ENCODE measurements at places on chromosomes 11 and 22.
A peak's percentile ranks its signal among the peaks of the same experiment; 100 is the strongest.

- H3K4me3 ChIP-seq = no peak overlapping the region
- no peaks in the 10 kb centered on the region for H3K4me1 ChIP-seq
- H3K27me3 ChIP-seq = peaks cover 27% of the 10 kb centered on the region
These were observed 64.2 kb downstream of the KREMEN1 start for GRCh38 chr22:29136782-29137700.

DNA sequence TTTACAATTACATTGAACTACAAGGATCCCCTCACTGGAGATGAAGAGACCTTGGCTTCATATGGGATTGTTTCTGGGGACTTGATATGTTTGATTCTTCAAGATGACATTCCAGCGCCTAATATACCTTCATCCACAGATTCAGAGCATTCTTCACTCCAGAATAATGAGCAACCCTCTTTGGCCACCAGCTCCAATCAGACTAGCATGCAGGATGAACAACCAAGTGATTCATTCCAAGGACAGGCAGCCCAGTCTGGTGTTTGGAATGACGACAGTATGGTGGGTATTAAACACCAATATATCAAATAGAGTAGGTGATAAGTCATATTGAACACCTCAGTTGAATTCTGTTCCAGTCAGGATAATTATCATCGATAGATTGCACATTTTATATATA, 4.4 kb downstream of the FBXO7 start:
- no peak for DNase-seq
- no peak overlapping the region for H3K4me3 ChIP-seq
- H3K36me3 ChIP-seq = peaks cover 5% of the 10 kb centered on the region
- no peaks in the 10 kb centered on the region for H3K27me3 ChIP-seq

DNA sequence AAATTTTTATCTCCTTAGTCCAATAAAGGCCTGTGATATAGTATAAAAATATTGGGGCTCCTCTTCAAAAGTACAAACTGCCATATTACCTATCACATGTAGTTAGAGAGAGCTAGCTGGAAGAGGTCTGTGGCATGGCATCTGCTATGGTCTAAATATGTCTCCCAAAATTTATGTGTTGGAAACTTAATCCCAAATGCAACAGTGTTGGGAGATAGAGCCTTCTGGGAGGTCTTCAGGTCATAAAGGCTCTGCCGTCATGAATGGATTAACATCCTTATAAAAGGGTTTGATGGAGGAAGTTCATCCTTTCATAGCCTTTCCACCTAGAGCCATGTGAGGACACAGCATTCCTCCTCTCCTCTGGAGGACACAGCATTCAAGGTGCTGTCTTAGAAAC, 105.4 kb downstream of the RELT start:
- no peak overlapping the region for H3K27ac ChIP-seq
- no peak for DNase-seq
- H3K36me3 ChIP-seq = no peaks in the 10 kb centered on the region
- no peaks in the 10 kb centered on the region for H3K4me1 ChIP-seq
- no peaks in the 10 kb centered on the region for H3K27me3 ChIP-seq

DNA sequence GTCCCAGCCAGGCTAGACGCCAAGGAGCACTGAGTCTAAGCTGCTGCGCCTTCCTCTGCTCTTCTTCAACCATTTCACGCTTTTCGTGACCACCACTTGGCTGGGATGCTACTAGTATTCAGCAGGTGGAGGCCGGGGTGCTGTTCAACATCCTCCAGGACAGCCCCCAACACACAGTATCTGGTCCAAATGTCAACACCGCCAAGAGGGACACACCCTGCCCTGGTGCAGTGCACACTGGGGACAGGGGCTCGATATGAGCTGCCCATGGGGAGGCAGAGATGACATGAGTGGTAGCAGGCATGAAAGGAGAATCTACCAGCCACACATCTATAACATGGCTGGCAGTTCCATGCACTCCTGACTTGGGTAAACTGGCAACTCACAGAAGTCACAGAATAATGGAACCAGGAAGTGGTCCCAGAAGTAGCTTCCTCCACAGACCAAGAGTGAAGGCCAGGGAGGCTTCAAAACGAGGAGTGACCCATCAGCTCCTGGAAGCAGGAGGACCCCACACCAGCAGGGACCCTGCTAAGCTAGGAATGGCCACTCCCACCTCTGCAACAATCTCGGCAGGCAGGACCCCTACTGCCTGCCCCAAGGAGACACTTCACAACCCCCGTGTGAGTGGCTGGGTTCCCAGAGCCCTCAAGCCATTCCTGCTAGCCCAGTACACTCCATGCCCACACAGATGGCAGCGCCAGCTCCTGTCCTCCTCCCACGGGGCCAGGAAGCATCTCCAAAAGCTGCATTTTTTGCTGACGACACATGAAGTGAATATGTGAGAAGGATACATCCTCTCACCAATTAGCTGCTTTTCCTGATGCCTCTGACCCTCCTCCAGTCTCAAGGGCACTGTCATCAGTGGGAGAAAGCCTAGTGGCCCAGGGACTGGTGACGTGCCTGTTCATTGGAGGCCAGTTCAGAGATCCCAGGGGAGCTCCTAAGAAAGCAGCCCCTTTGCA, 78.8 kb downstream of the DGCR2 start:
- H3K4me3 ChIP-seq = no peak overlapping the region
- H3K27me3 ChIP-seq = no peaks in the 10 kb centered on the region
- no peak for DNase-seq
- H3K27ac ChIP-seq = no peak overlapping the region
- peaks cover 35% of the 10 kb centered on the region for H3K36me3 ChIP-seq
- no peaks in the 10 kb centered on the region for H3K4me1 ChIP-seq

GRCh38 chr11:14075118-14076078, 112.9 kb downstream of the SPON1 start:
- no peaks in the 10 kb centered on the region for H3K27me3 ChIP-seq
- peak overlapping the region; percentile 48 for H3K27ac ChIP-seq
- peak; percentile 43 for DNase-seq
- peaks cover 48% of the 10 kb centered on the region for H3K4me1 ChIP-seq

- H3K27me3 ChIP-seq = peaks cover 3% of the 10 kb centered on the region
- no peaks in the 10 kb centered on the region for H3K36me3 ChIP-seq
- no peak overlapping the region for H3K4me3 ChIP-seq
- H3K4me1 ChIP-seq = no peaks in the 10 kb centered on the region
These were observed 197.7 kb upstream of the CTSC start for GRCh38 chr11:88535266-88535665.

GRCh38 chr11:27557226-27557625, 50.7 kb upstream of the LIN7C start:
- no peak for DNase-seq
- no peaks in the 10 kb centered on the region for H3K27me3 ChIP-seq
- H3K4me1 ChIP-seq = no peaks in the 10 kb centered on the region
- no peak overlapping the region for H3K27ac ChIP-seq

GRCh38 chr11:101726988-101727387, 143.2 kb upstream of the TRPC6 start:
- H3K36me3 ChIP-seq = no peaks in the 10 kb centered on the region
- H3K4me1 ChIP-seq = no peaks in the 10 kb centered on the region
- no peaks in the 10 kb centered on the region for H3K27me3 ChIP-seq
- DNase-seq = no peak
- H3K27ac ChIP-seq = no peak overlapping the region

GRCh38 chr11:117189191-117189940, 9.8 kb upstream of the TAGLN start:
- no peak overlapping the region for H3K27ac ChIP-seq
- no peaks in the 10 kb centered on the region for H3K27me3 ChIP-seq
- H3K4me1 ChIP-seq = no peaks in the 10 kb centered on the region
- DNase-seq = no peak
- no peak overlapping the region for H3K4me3 ChIP-seq

DNA sequence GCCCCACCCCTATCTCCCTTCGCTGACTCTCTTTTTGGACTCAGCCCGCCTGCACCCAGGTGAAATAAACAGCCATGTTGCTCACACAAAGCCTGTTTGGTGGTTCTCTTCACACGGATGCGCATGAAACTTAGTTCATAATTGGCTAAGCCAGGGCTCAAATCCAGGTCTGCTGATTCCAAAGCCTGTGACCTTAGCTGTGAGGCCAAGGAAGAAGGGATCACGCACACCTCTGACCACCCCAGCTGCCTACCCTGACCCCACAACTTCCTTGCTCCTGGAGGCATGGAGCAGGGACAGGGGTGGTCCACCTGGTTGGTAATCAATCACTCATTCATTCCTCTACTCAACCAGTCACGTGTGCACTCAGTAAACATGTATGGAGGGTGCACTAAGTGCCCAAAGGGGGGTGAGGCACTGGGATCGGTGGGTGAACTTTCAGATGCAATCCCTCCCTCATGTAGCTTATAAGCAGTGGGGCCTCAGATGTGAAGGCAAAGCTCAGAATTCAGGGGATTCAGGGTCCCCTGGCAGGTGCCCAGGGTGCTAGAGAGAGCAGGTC, 10.3 kb downstream of the FXYD2 start:
- peak overlapping the region; percentile 88 for H3K27ac ChIP-seq
- no peaks in the 10 kb centered on the region for H3K36me3 ChIP-seq
- H3K27me3 ChIP-seq = peaks cover 4% of the 10 kb centered on the region
- peaks cover 17% of the 10 kb centered on the region for H3K4me1 ChIP-seq

DNA sequence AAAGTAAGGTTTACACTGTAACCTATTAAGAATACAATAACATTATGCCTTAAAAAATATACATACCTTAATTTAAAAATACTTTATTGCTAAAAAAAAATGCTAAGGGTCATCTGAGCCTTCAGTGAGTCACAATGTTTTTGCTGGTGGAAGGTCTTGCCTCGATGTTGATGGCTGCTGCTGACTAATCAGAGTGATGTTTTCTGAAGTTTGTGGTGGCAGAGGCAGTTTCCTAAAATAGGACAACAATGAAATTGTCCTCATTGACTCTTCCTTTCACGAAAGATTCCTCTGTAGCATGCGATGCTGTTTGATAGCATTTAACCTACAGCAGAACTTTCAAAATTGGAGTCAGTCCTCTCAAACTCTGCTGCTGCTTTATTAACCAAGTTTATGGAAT, 97.6 kb downstream of the FAT3 start:
- H3K27me3 ChIP-seq = no peaks in the 10 kb centered on the region
- no peak overlapping the region for H3K27ac ChIP-seq
- H3K4me1 ChIP-seq = no peaks in the 10 kb centered on the region
- H3K4me3 ChIP-seq = no peak overlapping the region

DNA sequence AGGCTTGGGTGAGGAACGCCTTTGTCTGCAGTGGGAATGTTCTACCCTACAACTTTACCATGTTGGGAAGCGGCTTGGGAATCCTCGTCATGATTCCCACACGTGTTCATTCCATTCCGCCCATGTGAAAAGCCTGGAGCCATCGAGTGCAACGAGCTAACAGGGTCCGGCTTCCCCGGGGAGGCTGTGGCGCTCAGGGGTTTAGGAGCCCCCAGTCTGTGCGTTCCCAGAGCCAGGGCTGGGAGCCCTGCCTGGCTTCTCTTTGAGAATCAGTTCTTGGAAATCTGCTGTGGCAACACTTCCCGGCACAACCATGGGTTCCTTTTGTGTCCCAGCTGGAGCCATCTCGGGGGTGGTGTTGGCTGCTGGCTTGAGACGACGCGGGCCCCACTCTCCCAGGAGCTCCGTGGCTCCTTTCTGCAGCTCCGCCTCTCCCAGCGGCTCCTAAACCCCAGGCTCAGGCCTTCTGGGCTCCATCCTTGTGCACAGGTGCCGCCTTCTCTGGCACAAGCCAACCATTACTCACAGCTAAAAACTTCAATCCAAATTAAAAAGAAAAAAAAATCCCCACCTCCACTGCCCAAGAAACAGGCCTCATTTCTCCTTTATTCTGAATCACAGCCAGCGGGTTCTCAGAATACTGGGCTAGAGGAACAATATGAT, 18.7 kb upstream of the PPFIA1 start:
- DNase-seq = no peak
- no peaks in the 10 kb centered on the region for H3K27me3 ChIP-seq
- no peaks in the 10 kb centered on the region for H3K36me3 ChIP-seq
- H3K4me1 ChIP-seq = no peaks in the 10 kb centered on the region

GRCh38 chr11:6655020-6655789, 404 bp downstream of the DCHS1 start:
- H3K4me3 ChIP-seq = peak overlapping the region; percentile 65
- H3K4me1 ChIP-seq = peaks cover 22% of the 10 kb centered on the region
- H3K27me3 ChIP-seq = no peaks in the 10 kb centered on the region
- no peak for DNase-seq
- peak overlapping the region; percentile 7 for H3K27ac ChIP-seq
- H3K36me3 ChIP-seq = no peaks in the 10 kb centered on the region

DNA sequence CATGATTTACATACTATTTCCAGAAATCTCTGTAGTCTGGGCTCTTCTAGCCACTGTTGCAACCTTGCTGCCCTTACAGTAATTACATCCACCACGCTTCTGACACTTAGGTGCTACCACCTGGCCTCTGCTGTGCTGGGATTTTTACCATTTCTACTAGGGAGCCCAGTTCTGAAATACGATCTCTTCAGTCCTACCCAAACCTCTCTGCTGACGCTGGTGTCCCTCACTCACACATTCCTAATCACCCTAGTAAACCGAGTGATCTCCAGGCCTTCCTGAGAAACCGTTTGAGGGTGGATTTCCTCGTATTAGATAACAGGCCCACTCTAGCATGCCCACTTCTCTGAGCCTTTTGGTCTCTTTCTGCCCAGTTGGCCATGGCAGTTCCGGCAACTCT, 588.9 kb upstream of the CADM1 start:
- H3K4me3 ChIP-seq = no peak overlapping the region
- H3K4me1 ChIP-seq = no peaks in the 10 kb centered on the region
- H3K27me3 ChIP-seq = no peaks in the 10 kb centered on the region
- no peak overlapping the region for H3K27ac ChIP-seq
- no peak for DNase-seq
- H3K36me3 ChIP-seq = no peaks in the 10 kb centered on the region

- H3K36me3 ChIP-seq = no peaks in the 10 kb centered on the region
- H3K27ac ChIP-seq = no peak overlapping the region
- H3K4me1 ChIP-seq = peaks cover 5% of the 10 kb centered on the region
- DNase-seq = no peak
These were observed 82.0 kb downstream of the SLC1A2 start for GRCh38 chr11:35337136-35337913.

- H3K4me3 ChIP-seq = no peak overlapping the region
- DNase-seq = no peak
- H3K36me3 ChIP-seq = no peaks in the 10 kb centered on the region
- no peaks in the 10 kb centered on the region for H3K4me1 ChIP-seq
These were observed 21.1 kb downstream of the FXYD6 start for GRCh38 chr11:117855186-117855845.

GRCh38 chr22:25741692-25742626, at the start of gene MYO18B:
TSS of gene MYO18B (plus strand) at chr22:25742188. CDS start at chr22:25761093, 18,905 bp downstream.
- H3K27ac ChIP-seq = no peak within 1 kb of the TSS
- peaks cover 8% of the 10 kb centered on the region for H3K27me3 ChIP-seq
- H3K4me1 ChIP-seq = peaks cover 5% of the 10 kb centered on the region
- H3K36me3 ChIP-seq = no peaks in the 10 kb centered on the region
- DNase-seq = no peak

GRCh38 chr11:1389932-1390568, at the start of gene BRSK2:
TSS of gene BRSK2 (plus strand) at chr11:1389934. CDS start at chr11:1390285, 351 bp downstream.
- peak within 1 kb of the TSS; percentile 23 for H3K4me3 ChIP-seq
- peaks cover 5% of the 10 kb centered on the region for H3K27me3 ChIP-seq
- peaks cover 2% of the 10 kb centered on the region for H3K4me1 ChIP-seq
- no peak for DNase-seq

GRCh38 chr11:69630017-69630416, 10.9 kb upstream of the CCND1 start:
- peaks cover 35% of the 10 kb centered on the region for H3K27me3 ChIP-seq
- H3K4me3 ChIP-seq = no peak overlapping the region
- no peak overlapping the region for H3K27ac ChIP-seq
- DNase-seq = no peak
